ENCODE measurements at places on chromosomes 2 and 18.

DNA sequence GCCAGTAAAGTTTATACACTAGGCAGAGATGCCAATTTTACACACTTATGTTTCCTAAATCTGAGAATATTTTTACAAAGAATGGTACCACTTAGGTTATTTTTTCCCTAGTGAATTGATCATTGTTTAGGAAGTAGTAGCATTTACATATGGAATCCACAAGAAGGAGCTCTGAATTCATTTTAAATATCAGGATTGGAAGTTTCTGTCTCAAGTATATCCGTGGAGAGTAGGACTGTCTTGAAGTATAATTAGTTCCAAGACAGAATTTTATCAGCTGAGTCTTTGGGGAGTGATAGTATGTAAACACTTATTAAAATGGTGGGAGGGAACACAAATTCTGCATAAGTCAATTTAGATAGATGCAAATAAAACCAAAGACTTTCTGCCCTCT is 82.3 kb upstream of the FAM98A start:
- DNase-seq, result no peak

DNA sequence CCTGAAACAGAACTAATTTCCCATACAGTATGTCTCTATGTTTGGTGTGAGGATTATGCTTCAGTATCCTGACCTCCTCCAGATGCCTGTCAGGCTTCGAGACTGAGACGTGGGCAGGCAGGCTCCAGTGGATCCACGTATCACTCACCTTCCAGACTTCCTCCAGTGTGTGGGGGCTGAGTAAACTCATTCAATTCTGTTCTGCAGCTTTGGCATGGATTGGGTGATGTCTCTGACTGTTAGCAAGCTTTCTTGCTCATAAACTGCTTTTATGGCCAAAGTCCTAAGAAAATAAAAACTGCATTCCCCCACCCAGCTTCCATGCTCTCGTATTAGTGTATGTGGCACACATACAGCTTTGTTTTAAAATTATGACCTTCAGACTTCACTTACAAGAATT is 53.6 kb downstream of the CCDC93 start:
- no peak for DNase-seq

GRCh38 chr18:9810994-9811705 is 74.6 kb upstream of the TXNDC2 start:
- no peak for DNase-seq

DNA sequence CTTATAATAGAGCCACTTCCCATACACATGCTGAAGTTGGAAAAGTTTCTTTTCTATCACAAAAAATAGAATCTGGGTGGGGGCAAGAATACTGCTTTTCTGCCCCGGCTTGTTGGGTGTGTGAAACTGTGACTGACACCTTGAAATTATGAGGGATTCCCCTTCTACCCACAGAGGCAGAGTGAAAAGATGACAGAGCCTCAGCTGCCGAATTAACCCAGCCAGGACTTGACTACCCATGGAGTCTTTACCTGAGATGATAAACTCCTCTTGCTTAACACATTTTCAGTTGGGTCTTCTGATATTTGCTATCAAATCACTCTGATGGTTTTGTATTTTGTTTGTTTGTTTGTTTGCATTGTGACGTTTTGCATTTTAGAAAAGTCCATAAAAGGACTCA is 66.0 kb upstream of the PMAIP1 start:
- no peak for DNase-seq

GRCh38 chr2:11344956-11345677 is 681 bp upstream of the ROCK2 start:
- DNase-seq, result peak; percentile 81

DNA sequence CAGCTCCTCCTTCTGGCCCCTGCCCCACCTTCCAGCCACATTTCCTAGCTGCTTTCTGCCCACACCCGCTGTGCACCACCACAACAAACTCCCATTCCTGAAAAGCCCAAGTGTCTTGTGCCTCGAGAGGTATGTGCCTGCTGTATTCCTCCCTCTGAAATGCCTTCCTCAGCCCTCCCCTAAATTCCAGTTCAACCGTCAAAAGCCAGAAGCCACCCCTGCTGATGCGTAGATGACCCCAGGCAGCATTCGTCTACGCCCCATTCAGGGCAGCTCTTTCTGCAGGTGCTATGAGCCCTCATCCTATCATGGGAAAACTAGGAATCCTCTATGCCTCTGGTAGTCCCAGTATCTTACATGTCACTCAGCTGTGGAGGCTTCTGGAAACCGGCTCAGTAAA is 71.7 kb downstream of the DNMT3A start:
- no peak for DNase-seq

DNA sequence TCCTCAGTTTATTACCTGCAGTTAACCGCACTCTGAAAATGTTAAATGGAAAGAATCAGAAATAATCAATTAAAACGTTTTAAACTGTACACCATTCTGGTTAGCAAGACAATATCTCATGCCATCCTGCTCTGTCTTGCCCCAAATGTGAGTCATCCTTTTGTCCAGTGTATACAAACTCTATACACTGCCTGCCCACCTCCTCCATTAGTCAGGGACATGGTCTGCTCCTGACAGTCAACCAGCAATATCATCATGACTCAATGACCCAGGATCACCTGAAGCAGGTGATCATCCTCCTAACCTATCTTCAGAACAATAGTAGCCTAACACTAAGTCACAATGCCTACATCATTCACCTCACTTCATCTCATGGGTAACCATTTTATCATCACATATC is 214.7 kb downstream of the KCNH7 start:
- DNase-seq, result no peak

DNA sequence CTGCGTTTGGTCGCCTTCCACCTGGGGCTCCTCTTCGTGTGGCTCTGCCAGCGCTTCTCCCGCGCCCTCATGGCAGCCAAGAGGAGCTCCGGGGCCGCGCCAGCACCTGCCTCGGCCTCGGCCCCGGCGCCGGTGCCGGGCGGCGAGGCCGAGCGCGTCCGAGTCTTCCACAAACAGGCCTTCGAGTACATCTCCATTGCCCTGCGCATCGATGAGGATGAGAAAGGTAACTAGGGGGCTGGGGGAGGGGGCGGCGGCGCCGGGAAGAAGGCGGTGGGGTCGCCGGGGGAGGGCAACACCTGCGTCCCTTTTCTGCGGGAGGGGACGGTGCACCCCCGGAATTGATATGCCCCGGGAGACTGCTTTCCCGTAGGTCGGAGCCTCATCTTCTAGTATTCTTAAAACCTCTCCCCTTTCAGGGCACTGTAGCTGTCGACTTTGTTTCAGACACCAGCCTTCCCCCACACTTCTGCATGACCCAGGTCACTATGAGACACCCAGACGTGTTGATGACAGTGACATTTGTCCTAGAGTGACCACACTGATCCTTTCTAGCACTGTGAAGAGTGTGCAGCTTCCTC is 755 bp downstream of the SPAST start:
- DNase-seq, result peak; percentile 14

- DNase-seq, result no peak
These were observed 14.2 kb upstream of the ESPNL start for GRCh38 chr2:238085899-238086298.

DNA sequence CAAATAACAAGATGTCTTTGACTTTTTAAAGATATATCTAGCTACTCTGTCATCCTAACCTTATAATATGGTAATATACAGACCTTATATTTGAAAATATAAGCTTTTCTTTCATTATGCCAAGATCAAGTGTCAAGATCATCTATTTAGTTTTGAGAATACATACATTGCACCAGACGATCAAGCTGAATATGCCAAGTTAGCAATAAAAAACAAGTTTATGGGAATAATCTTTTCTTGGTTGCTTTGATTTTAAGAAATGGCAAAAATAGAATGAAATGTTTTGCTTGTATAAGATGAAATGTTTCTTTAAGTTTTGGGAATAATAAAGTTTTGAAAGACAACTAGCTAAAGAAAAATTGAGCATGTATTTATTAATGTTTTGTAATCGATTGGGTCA is 163.8 kb downstream of the DPP4 start:
- no peak for DNase-seq

DNA sequence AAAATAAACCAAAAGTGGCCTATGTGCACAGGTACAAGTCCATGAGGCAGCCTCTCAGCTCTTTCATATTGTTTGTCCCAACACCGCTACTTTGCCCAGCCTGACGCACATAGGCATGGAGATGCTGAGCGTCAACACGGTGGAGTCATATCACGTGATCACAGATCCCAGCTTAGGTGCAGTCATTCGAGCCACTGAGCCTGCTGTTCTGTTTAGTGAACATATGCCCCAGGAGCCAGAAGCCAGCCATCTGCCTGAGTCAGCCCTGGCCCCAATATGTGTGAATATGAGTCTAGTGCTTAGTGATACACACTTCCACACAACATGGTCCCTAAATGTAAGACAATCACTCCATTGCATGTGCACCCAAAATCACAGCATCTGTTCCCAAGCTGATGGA is 88.2 kb upstream of the LCLAT1 start:
- DNase-seq, result no peak

DNA sequence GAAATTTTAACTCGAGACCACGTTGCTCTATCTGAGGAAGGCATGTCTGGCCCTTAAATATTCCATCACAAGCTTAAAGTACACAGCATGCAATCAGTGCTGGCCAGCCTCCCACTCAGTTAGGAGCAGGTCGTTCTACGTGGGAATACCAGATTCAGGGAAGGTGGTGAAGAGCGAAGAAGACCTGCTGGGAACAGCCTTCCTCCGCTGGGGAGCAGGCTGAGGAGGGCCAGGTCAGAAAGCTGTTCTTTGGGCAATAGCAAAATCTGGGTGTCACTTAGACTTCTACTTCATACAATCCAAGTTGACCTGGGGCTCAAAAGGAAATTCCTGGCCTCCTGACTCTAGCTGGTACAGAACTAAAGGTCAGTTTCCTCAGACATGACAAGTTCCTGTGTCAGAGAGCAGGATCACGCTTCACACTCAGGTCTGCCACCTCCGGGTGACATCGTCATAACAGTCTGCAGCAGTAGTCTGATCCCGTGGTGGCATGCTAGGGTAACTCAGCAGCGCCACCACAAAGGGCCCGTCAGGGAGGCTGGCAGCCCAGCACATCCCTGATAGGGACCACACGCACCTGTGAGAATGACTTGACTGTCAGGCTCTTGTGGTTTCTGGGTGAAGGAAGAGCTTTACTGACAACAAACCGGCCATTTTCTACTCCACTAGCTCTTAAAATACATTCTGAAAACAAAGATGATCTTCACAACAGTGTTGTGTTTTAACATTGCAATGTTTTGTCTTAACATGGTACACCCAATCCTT is 35.2 kb upstream of the NAPG start:
- peak; percentile 2 for DNase-seq

DNA sequence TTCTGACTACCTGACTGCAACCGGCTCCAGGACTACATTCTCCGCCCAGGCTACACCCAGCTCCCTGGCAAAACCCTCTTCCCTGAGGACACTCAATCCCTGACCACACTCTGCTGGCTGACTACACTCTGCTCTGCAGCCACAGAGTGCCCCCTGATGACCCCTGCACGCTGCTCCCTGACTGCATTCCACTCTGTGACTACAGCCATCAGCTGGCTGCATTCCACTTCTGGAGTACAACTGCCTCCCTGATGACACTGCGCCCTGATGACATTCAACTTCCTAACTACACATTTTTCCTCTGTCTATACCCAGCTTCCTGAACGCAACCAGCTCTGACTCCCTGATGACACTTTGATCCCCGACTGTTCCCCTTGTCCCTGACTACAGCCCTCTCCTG is 71.3 kb upstream of the NRXN1 start:
- DNase-seq, result peak; percentile 43

GRCh38 chr2:106147159-106147558 is 46.9 kb downstream of the UXS1 start:
- no peak for DNase-seq
